Progenitor cell of endocrine pancreas (in vitro differentiated cells): ENCODE measurements at places on chromosomes 1 and 21.

- no peak for DNase-seq
Measured at GRCh38 chr1:216531263-216532239, 108.3 kb upstream of the USH2A start.

- no peak for DNase-seq
Measured at GRCh38 chr1:29860056-29860455, 623.7 kb downstream of the PTPRU start.

DNA sequence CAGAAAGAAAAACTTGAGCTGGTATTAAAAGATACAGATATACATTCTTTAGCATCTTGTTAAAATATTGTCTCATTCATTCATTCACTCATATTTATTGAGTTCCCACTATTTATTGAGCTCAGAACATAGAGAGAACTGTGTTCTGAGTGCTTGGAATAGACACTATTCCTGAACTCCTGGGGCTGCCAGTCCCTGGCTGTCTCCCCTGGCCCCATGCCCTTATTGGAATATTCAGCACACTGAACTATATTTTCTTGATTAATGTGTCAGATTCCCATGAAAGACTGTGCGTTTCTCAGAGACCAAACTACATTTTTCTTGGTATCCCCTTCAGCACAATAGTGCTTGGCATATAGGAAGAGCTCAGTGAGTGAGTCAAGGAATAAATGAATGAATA lies 44.0 kb upstream of the DAB1 start:
- no peak for DNase-seq

DNA sequence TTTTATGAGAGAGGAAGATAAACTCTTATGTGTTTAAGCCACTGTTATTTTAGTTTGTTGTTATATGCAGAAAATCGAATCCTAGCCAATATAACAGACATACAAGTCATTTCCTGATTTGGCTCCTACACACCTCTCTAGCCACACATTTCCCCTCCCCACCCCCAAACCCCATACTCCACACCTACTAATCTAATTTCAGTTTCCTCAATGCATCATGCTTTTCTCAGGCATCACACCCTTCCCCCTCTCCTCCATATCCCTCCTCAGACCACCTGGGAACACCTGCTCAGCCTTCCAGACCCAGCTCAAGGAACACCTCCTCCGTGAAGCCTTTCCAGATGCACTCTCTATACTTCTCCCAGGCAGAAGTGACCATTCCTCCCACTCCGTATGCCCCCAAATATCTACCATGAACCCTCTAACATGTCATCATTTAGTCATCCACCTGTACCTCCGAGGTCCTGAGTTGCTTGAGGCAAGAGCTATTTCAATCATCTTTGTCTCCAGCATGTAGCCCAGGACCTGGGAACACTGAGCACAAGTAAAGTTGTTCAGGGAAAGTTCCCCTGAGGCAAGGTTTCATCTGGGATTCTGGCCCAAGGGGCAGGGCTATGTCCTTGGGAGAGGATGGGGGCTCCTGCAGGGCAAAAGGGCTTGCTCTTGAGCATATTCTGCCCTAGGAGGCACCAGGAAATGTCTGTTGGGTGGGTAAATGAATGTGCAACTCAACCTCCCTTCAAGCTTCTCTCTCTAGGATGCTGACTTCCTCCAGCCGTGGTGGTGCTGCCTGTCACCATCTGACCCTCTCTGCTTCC lies 126.8 kb downstream of the HIVEP3 start:
- DNase-seq = no peak

DNA sequence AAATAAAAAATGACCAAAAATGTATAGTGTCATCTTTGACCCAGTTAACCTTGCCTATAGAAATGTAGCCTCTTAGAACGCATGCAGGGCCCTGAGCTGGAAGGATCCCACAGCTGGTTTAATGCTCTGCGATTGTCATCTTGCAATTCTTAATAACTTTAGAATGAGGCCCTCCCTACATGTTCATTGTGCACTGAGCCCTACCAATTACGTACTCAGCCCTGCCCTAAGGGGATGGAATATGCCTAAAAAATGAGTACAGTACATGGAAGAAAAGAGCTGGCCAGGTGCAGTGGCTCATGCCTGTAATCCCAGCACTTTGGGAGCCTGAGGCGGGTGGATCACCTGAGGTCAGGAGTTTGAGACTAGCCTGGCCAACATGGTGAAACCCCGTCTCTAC lies 57.8 kb upstream of the BCAR3 start:
- DNase-seq = no peak

- no peak for DNase-seq
Measured at GRCh38 chr1:215526147-215526845, 40.8 kb upstream of the KCTD3 start.

DNA sequence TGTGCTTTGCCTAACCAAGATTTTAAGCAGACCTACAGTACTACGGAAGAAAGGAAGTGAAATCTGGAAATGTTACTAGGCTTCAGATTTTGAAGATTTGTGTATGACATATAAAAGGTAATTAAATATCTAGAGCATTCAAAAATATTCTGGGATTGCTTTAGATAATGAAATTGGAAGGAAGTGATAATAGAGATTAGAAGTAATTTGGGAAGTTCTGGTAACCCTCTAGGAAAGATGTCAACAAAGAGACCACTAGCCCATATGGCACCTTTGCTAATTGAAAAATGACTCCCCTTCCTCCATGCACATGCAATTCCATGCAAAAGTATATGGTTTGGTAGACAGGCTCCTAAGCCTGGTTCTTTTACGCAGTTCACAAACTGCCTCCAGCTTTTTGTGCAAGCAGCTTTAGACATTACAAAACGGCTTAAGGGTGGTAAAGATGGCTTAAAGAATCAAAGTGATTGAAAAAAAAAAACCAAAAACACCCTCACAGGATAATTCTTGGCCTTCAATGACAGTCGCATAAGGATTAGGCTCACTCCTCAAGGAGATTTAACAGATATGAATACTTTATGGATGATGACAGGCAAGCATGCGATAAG lies 81.8 kb downstream of the LRRC7 start:
- no peak for DNase-seq

- no peak for DNase-seq
Measured at GRCh38 chr1:218078916-218079315, 206.2 kb upstream of the RRP15 start.
